Subcutaneous adipose tissue (tissue), 4 donors: ENCODE measurements at places on chromosomes 5 and 9. TPM values are rescaled to one million over a fixed set of nuclear protein-coding genes. Genes with fewer than 3 reads are reported as not detected.

The IL5 gene
- total RNA-seq = not detected

The GGTA1 gene
- 14.0 TPM for total RNA-seq

The GARIN3 gene
- not detected for total RNA-seq

The FAXDC2 gene
- total RNA-seq = 134 TPM

The CDH9 gene
- not detected for total RNA-seq

The SOX30 gene
- total RNA-seq = not detected

The BARHL1 gene
- total RNA-seq = not detected

The FXN gene
- total RNA-seq = 1.8 TPM

The TAF11L5 gene
- not detected for total RNA-seq

The PPP1R2B gene
- not detected for total RNA-seq

The SLC34A3 gene
- total RNA-seq = not detected

The ANKHD1 gene
- total RNA-seq = 129 TPM

The SHOC1 gene
- not detected for total RNA-seq

The SLC6A18 gene
- total RNA-seq = not detected

The TLR4 gene
- 77.9 TPM for total RNA-seq

The GLDC gene
- not detected for total RNA-seq
